ENCODE measurements at places on chromosomes 13 and 19.

DNA sequence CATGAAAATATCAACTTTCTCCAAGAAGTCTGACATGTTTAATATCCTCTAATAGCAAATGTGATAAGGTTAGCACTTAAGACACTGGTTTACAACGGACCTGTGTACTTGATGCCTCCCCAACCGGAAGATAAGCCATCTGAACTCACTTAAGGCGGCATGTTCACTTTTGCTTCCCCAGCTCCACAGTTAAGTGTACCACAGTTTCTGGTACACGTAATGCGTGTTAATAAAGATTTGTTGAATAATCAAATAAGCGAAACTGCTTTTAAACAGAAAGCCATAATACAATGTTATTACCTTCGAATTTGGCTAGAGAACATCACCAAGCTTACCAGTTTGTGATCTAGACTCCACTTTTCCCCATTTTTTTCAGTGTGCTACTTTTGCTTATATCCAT lies 1.4 kb upstream of the PAN3 start:
- no peak for DNase-seq

DNA sequence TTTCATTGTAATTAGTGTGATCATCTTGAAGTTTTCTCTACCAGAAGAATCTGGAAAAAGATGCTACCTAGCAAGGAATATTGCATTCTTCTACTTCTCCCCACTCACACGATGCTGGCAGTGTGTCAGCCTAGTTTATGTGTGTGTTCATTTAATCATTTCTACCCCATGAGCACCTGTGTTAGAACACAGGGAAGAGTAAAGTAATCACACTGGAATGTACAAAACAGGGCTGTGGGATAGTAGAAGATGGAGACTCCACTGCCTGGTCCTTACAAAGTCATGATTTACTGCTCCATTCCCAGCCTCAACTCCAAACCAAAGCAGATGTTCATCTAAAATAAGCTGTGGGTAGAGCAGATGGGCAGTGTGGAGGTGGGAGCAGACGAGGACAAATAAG lies 47.7 kb upstream of the RGCC start:
- no peak for DNase-seq

- DNase-seq: no peak
These were observed 149.3 kb downstream of the VWA8 start for GRCh38 chr13:41811588-41812021.

GRCh38 chr19:49520705-49521319 lies 7.0 kb upstream of the RCN3 start:
- no peak for DNase-seq

DNA sequence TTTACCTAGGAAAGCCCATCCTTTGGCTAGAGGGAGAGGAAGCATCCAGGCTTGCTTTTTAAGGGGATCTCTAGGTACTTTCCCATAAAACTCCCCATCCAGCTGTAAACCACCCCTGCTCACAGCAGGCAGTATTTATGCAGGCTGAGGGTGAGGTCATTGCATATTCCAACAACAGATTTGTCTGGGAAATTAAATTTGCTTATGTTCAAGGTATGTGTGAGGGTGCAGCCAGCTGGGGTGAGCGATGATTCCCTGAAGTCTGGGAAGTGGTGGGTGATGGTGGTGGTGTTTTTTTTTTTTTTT lies 96.3 kb upstream of the C1QTNF9B start:
- no peak for DNase-seq

- DNase-seq: no peak
These were observed 19.0 kb upstream of the POP4 start for GRCh38 chr19:29587059-29587458.

DNA sequence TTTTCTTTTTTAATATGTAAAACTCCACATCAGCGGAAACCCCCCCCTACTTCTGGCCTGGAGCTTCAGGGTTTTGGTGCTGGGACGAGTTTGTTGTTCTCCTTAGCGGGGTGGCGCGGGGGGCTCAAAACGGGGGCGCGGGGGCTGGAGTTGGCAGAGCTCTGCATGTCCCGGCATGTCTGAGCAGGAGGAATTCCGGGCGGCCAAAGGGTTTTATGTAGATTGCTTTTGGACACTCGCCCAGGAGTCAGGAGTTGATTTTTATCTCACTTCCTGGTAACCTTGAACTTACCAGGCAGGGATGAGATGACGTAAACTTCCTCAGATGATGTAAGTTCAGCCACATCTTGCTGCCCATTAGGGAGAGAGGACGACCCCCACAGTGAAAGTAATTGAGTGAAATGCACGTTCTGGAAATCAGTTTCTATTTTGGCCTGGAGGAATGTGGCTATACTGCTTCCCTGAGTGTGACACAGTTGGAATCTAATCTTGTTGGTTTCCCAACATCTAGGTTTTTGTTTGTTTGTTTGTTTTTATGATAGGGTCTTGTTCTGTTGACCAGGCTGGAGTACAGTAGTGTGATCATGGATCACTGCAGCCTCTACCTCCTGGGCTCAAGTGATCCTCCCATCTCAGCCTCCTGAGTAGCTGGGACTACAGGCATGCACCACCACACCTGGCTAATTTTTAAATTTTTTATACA lies 21.0 kb upstream of the GDF15 start:
- no peak for DNase-seq

- DNase-seq: no peak
These were observed 573 bp upstream of the ZNF614 start for GRCh38 chr19:52028780-52029123.

- no peak for DNase-seq
These were observed 930 bp downstream of the ZNF136 start for GRCh38 chr19:12163826-12164225.

GRCh38 chr13:108963276-108963810 lies 333.9 kb downstream of the MYO16 start:
- DNase-seq: no peak

DNA sequence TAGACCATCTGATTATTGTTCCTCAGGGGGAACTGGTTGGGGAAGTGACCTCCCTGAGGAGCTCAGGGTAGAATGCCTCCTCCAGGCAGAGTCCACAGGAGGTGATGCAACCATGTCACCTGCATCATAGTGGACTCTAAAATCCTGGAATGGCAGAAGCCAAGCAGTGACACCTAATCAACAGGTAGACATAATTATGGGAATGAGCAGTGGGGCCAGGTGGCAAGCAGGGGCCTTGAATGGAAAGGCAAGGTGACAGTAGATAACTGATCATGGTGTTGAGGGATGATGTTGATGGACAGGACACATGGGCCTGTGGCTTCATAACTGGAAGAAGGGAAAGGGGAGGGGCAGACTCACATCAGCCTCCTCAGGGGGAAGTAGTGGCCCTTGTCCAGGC lies 27.3 kb upstream of the IRS2 start:
- DNase-seq: no peak
